Activated CD4-positive, alpha-beta T cell treated with anti-CD3 and anti-CD28 coated beads, Interleukin-2, amount 50 U/mL, for 24 hours (primary cell): ENCODE measurements at places on chromosomes 7 and 10.
A peak's percentile ranks its signal among the peaks of the same experiment; 100 is the strongest.

DNA sequence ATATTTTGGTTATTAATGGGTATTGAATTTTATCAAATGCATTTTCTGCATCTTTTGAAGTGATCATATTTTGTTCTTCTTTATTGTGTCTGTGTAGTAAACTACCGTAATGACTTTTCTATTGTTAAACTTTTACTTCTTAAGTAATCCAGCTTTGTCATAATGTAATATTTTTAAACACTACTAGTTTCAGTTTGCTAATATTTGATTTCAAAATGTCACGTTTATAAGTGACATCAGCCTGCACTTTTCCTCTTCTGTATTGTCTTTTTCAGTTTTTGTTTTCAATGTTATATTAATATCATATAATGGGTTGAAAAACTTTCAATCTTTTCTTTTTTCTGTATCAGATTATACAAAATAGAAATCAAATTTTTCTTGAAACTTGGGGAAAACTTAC, 71.6 kb upstream of the ANKRD1 start:
- no peak for DNase-seq

- DNase-seq = no peak
Measured at GRCh38 chr7:150432915-150433892, 17.2 kb upstream of the GIMAP8 start.

- no peak for DNase-seq
Measured at GRCh38 chr10:73113551-73113950, 3.3 kb downstream of the NUDT13 start.

GRCh38 chr7:142856565-142857245, 1.8 kb downstream of the EPHB6 start:
- no peak for DNase-seq

DNA sequence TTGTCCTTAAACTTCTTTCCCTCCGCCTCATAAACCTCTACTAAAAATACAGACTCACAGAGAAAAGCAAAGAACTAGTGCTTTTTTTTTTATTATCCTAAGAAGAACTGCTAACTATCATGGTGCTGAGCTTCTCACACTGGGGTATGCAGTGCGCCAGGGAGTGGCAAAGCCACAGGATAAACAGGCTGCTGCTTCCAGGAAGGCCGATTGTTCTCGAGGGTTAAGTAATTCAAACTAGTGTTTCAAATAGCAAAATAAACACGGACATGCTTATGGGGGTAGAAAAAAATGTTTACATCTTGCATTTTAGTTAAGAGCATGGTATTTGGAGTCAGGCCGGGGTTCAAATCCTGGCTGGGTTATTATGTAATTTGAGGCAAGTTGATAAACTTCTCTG, 157.0 kb downstream of the TAX1BP1 start:
- no peak for DNase-seq

- DNase-seq = no peak
Measured at GRCh38 chr10:86211691-86212390, 154.8 kb downstream of the GRID1 start.

GRCh38 chr10:100793055-100793454, 47.7 kb downstream of the PAX2 start:
- DNase-seq = no peak

- DNase-seq = no peak
Measured at GRCh38 chr7:30707391-30708357, 25.4 kb upstream of the CRHR2 start.

GRCh38 chr10:91251430-91252056, 31.1 kb downstream of the PCGF5 start:
- DNase-seq = peak; percentile 9

DNA sequence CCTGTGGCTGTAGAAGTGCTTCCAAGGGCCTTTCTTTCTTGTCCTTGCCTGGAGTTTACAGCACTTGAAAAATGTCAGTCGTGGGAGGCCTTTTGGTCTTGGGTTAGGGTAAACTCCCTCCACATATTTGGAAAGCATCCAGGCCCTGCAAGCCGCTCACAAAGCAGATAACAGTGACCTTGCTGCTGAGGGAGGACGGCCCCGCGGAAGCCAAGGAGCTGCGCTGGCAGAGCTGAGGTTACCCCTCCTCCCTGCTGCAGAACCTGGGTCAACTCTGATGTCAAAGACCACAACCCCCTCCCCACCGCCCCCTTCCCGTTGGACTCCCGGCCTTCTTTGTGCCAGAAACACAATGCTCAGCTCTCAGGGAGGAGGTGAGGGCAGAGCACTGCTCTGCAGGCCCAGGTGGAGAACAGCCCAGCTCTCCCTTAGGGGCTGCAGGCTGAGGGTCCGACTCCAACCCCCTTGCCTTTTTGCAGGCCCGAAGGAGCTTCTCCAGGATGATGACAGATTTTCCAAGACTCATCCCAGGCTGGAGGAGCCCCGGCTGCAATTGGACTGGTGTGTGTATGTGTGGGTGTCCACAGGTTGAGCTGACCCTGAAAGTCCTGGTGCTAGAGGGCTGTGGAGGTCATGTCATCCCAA, 957.6 kb upstream of the ZNF722 start:
- no peak for DNase-seq
